ENCODE measurements at places on chromosomes 13 and 19.

DNA sequence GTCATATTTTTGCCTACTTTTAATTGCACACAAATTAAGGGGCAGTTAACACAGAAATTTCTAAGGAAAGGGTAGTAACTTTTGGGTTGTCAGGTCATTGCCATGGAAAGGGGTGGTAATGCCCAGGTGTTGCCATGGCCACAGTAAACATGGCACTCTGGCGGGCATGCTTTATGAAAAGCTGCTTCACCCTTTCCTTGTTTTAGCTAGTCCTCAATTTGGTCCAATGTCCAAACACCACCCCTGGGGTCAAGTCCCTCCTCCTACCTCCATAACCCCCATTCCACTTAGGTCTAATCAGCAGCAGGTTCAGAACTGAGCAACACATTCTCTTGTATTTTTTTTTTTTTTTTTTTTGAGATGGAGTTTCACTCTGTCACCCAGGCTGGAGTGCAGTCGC, 6.6 kb downstream of the FFAR2 start:
- DNase-seq: no peak

- DNase-seq: no peak
These were observed 226.8 kb downstream of the PCDH17 start for GRCh38 chr13:57858376-57858775.

- DNase-seq: no peak
These were observed 625.3 kb upstream of the PRR20A start for GRCh38 chr13:56515441-56515840.

DNA sequence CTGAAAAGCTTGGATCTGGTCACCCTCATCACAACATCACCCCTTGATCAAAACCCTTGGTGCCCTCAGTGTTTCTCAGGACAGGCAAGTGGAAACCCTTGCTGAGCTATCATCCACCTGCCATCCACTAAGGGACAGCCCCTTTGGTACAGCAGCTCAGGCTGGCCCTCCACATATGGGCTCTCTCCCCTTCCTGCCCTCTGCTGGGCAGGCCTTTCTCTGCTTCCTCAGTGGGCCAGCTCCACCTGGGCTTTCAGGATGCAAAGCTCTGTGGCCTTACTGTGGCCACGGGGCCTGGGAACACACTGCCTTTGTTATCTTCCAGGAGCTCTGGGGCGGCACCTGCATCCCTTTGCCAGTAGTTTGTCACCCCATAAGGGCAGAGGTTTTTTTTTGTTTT, 4.9 kb downstream of the SUGP1 start:
- no peak for DNase-seq

DNA sequence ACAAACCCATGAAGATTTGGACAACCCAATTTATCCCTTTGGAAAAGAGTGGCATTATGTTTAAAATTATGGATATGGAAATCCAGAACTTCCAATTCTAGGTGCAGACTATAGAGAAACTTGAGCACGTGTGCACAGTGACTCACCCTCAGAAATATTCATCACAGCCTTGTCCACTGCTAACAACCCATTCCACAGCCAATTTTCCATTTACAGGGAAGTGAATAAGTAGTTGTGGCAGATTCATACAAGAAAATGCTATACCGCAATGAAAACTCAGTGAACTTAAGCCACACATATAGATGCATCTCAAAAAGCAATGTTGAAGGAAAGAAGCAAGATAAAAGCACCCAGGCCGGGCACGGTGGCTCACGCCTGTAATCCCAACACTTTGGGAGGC, 133.3 kb downstream of the USP12 start:
- DNase-seq: no peak

GRCh38 chr13:30744056-30744680, 8.8 kb downstream of the ALOX5AP start:
- DNase-seq: no peak

GRCh38 chr13:104683789-104684188, 1617.6 kb upstream of the SLC10A2 start:
- DNase-seq: no peak
